Right lobe of liver (tissue), 6 donors: ENCODE measurements at places on chromosomes 11 and 22. TPM values are rescaled to one million over a fixed set of nuclear protein-coding genes. Genes with fewer than 3 reads are reported as not detected.

The RAC2 gene
- total RNA-seq: 6.2 TPM

DNA sequence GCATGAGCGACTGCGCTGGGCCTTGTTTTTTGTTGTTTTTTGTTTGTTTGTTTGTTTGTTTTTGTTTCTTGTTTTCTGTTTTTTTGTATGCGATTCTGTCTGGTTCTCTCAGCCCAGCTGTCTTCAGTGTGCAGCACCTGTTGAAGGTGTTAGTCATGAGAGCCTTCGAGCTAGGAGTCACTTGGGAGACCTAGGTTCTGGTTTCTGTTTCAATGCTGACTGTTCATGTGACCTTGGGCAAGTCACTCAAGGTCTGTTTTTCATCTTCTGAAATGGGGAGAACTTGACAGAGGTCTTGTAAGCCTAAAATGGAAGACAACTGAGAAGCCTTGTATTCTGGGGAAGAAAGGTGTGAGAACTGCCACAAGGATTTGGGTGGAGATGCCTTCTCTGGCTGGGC, 1.8 kb downstream of the DCPS start:
- no peak for DNase-seq

The SLC7A4 gene
- total RNA-seq: 0.25 TPM

The PNPLA5 gene
- total RNA-seq: not detected

- no peak for DNase-seq
Measured at GRCh38 chr11:47979378-47980087, 826 bp upstream of the PTPRJ start.
